Forelimb muscle (tissue), 1 donor: ENCODE measurements at places on chromosomes 4 and X. TPM values are rescaled to one million over a fixed set of nuclear protein-coding genes. Genes with fewer than 3 reads are reported as not detected.

- DNase-seq, result no peak
Measured at GRCh38 chr4:42715807-42716482, 59.0 kb upstream of the ATP8A1 start.

DNA sequence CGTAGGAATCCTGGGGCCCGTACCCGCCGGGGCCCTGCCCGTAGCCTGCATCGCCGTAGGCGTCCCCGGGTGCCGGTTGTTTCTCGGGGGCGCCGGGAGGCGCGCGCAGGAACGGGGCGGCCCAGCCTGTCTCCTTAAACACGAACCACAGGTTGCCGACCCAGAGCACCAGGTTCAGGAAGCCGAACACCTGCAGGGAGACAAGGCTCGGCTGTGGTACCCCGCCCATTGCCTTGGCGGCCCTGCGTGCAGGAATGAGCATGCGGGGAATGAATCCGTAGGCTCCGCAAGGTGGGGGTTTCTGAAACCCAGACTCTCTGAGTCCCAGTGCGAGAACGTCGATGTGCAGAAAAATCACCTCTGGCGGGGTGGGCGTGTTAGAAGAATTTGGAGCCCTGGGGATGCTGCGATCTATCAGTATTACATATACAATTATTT, 5.4 kb upstream of the PRICKLE3 start:
- DNase-seq, result no peak

GRCh38 chrX:12002876-12003275, 135.4 kb upstream of the FRMPD4 start:
- no peak for DNase-seq

Gene ASB5
- polyA plus RNA-seq, result 133 TPM

DNA sequence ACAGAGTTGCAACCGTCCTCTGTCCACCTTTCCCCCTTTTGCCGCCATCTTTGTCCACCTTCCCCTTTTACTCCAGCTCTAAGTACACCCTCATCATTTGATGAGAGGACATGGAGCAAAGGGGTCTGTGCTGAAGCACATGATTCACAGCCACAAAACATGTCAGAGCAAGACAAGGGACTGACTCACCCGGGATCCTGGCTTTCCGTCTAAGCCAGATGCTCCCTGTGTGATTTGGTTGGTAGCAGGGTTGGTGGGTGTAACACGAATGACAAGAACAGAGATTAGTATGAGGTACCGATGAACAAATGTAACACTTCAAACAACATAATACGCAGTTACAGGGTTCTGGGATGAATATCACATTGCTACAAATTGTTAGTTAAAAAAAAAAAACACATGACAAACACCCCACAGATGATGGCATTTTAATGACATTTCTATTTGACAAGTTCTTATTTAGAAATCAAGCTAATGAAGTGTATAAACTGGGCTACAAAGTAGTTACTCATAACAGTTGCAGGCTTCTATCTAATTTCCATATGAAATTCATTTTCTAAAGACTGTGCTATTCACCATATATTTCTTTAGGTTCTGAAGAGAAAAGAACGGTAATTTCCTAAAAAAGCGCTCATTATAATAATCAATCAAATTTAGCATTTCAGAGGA, 71.4 kb upstream of the ETNPPL start:
- DNase-seq, result no peak
